ENCODE measurements at places on chromosomes 7 and 10. TPM values are rescaled to one million over a fixed set of nuclear protein-coding genes. Genes with fewer than 3 reads are reported as not detected.
A peak's percentile ranks its signal among the peaks of the same experiment; 100 is the strongest.

GRCh38 chr10:87503886-87504285 lies 807 bp upstream of the MINPP1 start:
- no peak for DNase-seq

GRCh38 chr10:127228195-127228787 lies 31.9 kb upstream of the INSYN2A start:
- DNase-seq = no peak

DNA sequence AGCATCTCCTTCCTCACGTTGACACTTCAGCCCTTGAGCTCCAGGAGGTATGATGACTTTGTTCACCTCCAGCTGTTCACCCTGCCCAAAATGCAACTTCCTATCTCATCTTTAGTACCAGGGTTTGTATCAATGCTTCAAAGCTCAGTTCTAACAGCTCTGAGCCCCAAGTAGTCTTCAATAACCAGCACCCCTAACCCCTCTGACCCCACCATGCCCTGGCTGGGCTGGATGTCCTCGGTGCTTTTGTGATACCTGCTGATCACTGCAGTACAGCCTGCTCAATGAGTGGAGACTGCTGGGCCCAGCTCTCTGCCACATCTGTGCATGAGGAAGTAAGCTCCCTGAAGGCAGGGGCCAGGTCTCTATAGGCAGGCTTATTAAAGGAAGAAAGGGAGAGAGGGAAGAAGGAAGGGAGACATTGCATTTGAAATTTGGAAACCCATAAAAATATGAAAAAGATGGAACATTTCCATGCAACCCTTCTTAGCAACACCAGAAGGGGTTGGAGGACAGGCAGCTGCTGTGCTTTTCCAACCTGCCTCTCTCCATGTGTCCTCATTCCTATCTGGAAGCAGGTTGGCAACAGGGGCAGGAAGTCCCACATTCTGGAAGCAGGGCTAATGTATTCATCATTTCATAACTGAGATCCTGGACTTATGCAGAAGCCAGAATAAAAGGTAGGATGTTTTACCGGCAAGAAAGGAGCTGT lies 756.1 kb downstream of the GRID1 start:
- peak; percentile 11 for DNase-seq

- peak; percentile 54 for DNase-seq
Observed at GRCh38 chr10:130440971-130441370, 304.8 kb downstream of the GLRX3 start.

GRCh38 chr7:112009081-112009480 lies 197.1 kb downstream of the DOCK4 start:
- no peak for DNase-seq

DNA sequence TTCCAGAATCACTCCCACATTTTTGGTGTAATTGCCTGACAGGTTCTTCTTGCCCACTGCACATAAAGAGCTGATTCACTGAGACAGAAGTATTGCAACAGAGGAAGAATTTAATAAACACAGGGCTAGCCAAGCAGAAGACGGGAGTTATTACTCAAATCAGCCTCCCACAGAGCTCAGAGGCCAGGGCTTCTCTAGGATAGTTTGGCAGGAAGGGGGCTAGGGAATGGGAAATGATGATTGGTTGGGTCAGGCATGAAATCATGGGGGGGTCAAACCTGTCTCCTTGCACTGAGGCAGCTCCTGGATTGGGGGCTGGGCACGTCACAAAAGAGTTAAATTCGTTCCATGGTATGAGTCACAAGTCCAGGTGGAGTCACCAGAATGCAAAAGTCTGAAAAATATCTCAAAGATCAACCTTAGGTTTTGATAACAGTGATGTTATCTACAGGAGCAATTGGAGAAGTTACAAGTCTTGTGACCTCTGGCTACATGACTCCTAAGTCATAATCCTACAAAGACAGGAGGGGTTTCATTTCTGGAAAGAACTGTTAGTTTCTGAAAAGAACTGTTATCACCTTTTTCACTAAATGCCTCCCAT lies 30.2 kb upstream of the ERCC6 start:
- DNase-seq = no peak

- DNase-seq = no peak
Observed at GRCh38 chr7:75996476-75996875, 2.1 kb upstream of the TMEM120A start.

DNA sequence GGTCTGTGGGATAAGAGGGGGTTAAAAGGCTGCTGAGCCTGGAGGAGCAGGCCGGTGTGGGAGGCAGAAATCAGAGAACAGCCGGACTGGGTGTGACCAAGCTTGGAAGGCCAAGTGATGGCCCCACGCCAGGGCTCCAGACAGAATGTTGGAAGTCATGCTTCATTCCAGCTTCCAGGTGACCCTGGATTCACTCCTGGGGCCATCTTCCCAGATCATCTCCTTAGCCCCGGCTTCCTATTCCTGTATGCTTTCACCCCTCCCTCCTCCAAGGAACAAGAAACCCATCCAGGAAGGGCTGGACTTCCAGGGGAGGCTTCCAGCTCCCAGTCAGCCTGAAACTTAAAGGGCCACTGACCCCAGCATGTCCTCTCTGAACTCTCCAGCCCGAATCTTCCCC lies 1.0 kb downstream of the INMT start:
- no peak for DNase-seq

DNA sequence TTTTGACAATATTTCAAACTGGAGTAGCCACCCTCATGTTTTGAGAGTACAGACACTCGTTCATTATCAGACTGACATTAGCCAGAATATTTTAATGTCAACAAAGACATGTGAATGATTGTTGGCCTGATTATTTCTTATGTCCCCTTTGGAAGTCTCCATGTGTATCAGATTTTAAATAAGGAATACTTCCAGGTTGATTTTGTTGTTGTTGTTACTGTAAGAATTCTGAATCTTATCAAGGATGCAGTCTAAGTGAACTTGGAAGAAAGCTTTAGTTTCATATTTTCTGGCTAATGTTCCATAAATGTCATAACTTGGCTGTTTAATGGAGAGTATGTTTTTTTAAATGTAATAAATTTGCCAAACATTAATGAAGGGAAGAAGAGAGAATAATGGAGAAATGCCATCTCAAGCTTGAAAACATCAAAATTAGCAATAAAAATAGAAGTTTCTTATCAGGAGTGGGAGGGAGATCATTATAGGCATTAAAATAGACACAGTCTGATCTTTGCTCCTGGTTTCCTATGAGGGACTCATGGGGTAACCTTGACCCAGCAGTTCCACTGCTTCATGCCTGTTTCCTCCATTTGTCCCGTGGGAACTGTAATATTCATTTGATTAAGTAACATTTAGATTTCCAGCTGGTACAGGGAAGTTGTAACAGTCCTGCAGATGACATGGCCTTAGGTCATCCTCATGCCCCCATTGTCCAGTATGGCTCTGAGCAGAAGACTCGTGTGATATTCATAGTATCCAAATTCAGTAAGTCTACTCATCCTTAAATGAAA lies 122.4 kb upstream of the KIAA1217 start:
- DNase-seq = no peak

The HGF gene
- total RNA-seq = 4.9 TPM

The IFIT1B gene
- not detected for total RNA-seq

The GIGYF1 gene
- total RNA-seq = 79.4 TPM

The FERD3L gene
- not detected for total RNA-seq

The CDC14C gene
- total RNA-seq = not detected

The NRG3 gene
- 1.0 TPM for total RNA-seq

The MBL2 gene
- total RNA-seq = not detected

The PRR15 gene
- total RNA-seq = 36.0 TPM

The GARIN1A gene
- total RNA-seq = 2.4 TPM

Measured in type B pancreatic cell (in vitro differentiated cells).